ENCODE measurements at places on chromosomes 4 and X.

DNA sequence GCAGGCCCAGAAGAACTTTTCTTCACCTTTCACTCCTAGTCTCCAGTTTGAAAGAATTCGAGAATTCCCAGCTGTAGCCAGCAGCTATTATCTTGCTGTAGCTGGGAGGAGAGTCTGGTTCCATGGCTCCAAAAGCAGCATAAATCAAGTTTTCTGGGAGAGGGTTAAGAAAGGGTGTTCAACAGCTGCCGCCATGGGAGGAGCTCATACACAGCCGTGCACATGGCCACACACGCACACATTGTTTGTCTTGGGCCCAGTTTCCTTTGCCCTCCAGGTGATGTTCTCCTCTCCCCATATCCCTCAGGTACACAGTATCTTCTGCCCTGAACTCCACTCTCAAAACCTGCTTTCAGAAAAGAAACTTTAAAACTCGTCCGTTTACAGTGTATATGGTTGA is 4.1 kb upstream of the GPC3 start:
- no peak for DNase-seq

- no peak for DNase-seq
Measured at GRCh38 chrX:3585719-3586118, 127.7 kb downstream of the PRKX start.

- peak; percentile 78 for DNase-seq
Measured at GRCh38 chrX:136768469-136769084, 12.2 kb downstream of the ARHGEF6 start.

DNA sequence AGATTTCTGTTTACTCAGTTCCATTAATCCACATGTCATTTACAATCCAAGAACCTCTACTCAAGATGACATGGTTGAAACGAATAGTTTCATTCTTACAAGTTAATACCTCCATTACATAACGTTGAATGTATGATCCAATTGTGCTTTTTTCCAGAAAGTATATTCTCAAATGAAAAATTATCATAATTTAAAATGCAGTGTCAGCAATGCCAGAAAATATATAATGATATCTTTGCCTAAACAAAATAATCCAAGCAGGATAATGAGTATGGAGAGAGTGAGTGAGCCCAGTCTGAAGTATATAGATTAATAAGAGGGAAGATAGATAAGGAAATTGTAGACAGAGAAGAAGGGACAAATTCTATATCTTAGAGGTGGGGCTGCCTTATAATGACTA is 505.0 kb downstream of the CENPC start:
- DNase-seq: no peak

DNA sequence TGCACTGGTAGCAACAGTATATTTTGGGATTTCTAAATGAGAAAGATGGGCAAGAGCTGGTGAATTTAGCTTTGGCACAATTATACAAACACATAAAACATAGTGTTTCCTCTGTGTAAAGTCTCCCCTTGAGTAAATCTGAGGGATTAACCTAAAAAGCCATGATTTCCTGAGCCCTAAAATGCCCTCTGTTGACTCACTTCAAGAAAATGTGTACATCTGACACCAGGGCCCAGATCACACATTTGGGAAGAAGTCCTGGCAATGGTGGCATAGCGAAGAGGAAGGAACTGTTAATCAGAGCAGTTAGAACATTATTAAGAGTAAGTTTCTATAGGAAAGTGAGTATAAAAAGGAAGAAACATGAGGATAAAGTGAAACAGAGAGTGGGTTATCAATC is 338.5 kb downstream of the SPOCK3 start:
- no peak for DNase-seq

- no peak for DNase-seq
Measured at GRCh38 chrX:55111578-55112254, 22.9 kb downstream of the PAGE2 start.

DNA sequence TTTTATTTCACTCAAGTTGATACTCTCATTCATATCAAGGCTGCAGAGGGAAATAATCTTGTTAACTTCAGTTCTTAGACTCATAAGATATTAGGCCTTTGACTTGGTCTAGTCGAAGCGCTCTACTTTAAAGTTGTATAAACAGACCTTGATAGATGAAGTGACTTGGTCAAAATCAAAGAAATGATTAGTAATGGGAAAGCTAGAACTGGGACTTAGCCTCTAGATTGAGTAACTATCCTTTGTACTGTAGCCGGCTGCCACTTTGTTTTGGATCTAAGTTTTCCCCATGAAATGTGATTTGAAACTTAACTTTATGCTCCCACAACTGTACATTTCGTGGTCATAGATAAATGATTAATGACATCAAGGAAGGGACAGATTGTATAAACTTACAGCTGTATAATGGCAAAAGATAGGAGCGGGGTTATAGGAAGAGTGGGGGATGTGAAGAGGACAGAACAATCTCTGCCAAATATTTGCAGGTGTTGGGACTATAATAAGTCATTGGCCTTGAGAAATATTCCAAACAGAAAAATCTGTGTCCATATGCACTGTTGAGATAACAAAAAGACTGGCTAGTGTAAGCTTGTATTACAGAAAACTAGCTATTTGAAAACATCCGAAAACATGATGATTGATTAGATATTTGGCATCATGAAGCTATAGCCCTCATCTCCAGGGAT is 17.2 kb downstream of the MID2 start:
- no peak for DNase-seq

- DNase-seq: no peak
Measured at GRCh38 chr4:19592391-19592790, 659.3 kb upstream of the SLIT2 start.

DNA sequence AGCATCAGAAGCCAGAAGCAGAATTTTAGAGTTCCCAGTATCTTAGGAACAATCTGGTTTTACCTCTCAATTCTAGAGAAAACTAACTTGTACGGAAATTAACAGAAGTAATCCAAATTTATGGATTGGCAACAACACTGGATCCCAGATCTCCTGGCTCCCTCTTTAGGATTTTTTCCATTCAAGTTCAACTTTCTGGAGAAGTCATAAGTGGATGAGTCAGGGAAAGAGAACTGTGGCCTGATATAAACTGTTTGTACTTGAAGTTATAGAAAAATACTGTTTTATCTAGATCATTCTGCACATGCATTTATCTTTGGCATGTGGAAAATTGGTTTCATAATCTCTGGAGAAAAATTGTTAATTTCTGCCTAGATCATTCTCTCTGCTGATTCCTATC is 380.4 kb downstream of the PCDH7 start:
- DNase-seq: no peak

- DNase-seq: no peak
Measured at GRCh38 chr4:165476214-165477098, 97.6 kb downstream of the CPE start.

DNA sequence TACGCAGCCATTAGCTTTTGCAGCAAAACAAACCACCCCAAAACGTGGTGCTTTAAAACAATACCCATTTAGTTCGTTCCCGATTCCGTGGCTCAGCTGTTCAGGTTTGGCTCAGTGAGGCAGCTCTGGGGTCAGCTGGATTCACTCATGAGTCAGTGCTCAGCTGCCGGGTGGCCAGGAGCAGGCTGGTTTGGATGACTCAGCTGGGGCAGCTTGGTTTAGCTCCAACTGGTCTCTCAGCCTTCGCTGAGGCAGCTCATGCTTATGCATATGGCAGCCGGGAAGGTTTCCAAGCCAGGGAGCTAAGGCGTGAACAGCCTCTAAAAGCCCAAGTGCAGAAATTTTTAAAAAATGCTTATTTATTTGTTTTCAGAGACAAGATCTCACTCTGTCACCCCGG is 13.3 kb upstream of the CD99 start:
- no peak for DNase-seq

DNA sequence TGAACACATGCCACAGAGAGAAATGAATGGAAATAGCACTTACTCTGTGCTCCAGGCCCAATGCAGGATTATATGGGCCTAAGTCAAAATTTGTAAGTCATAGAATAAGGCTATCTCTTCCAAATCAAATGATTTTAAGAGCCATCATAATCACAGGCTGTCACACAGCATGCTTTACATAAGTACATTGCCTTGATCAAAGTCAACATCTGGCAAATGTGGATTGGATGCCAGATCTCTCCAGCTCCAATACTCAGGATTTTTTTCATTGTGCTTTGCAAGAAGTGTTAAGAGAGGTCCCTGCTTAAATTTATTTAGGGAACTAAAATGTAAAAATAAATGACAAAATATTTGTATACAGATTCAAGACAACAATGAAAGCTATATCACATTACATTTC is 299.9 kb downstream of the PRDM5 start:
- DNase-seq: no peak

GRCh38 chr4:134636338-134637051 is 434.9 kb upstream of the PABPC4L start:
- DNase-seq: no peak

- DNase-seq: no peak
Measured at GRCh38 chr4:88097781-88098180, 60.7 kb downstream of the ABCG2 start.

DNA sequence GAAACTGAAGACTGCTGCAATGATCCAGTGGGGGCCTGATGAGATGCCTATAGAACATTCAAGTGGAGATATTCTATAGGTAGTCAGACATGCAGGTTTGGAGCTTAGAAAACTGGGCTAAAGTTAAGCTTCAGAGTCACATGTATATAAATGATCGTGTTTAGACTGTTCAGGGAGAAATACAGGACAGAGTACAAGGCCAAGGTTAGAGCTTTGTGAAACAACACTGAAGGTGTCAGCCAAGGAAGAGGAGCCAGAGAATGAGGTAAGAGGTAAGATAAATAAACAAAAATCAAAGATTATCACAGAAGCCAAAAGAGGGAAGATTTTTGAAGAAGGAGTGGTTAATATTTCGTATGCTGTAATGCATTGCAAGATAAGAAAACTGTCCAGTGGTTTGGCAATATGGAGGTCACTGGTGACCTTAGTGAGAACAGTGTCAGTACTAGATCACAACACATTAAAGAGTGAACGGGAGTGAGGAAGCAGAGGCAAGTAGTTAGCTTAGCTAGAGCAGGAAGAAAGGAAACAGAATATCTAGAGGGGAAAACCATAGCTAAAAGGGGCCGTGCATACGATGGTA is 58.0 kb upstream of the KLHL13 start:
- no peak for DNase-seq

DNA sequence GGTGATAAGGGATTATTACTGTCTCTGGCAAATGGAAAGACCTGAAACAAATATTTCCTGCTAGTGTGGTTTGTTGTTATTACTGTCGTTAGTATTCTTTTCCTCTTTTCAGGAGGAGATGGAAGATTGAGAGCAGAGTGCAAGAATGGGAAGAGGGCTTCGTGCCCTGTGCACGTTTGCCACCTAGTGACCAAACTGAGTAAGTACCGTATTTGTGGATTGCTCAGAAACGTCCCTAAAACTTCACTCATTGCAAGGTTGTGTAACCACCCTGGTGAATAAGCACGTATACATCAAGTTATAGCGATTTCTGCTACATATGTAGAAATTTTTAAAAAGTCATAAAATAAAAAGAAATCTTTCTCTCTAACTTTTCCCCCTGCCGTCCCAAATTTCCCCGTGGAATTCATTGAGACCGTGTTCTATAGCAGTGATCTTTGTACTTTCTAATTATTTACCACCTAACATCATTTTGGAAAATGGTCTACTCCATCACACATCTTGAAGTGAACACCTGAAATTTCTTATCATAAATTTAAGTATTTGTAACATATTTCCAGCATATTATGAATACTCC is 24.3 kb downstream of the LINC00632 start:
- peak; percentile 50 for DNase-seq

DNA sequence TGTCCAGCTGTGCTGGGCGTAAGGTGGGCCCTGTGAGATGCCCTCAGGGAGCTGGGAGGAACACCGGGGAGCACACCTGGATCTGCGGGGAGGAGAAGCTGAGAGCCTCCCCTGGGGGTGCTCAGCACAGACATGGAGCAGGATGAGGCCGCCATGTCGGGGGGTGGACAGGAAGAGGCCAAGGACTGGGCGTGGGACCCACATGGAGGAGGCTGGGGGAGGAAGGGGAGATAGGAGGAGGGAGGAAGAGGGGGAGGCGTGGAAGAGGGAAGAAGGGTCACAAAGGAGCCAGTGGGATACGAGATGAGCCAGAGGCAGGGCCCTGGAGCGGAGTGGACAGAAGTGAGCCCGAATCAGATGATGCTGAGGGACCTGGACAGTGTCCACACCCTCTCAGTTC is 66.3 kb downstream of the ZFYVE28 start:
- DNase-seq: no peak

DNA sequence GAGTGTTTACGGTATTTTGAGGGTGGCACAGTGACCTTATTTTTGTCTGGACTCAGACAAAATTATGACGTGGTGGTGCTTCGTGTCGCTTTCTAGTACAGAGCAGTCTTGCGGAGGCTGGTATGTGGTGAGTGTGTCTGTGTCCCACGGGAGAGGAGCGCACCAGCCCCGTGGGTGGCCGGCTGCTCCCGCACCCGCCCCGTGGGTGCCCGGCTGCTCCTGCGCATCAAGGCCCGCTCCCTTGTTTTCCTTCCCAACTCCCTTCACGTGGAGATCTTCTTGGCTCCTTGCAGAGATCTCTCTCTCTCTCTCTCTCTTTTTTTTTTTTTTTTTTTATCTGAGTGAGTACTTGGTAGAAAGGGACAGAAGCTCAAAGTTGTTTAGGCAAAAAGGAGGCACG is 12.2 kb upstream of the FAM149A start:
- DNase-seq: no peak

- no peak for DNase-seq
Measured at GRCh38 chrX:55029291-55029690, 1.5 kb downstream of the ALAS2 start.

- no peak for DNase-seq
Measured at GRCh38 chr4:15864651-15865566, 73.6 kb downstream of the FGFBP1 start.

- peak; percentile 20 for DNase-seq
Measured at GRCh38 chr4:172202480-172203076, 389.4 kb downstream of the GALNTL6 start.

DNA sequence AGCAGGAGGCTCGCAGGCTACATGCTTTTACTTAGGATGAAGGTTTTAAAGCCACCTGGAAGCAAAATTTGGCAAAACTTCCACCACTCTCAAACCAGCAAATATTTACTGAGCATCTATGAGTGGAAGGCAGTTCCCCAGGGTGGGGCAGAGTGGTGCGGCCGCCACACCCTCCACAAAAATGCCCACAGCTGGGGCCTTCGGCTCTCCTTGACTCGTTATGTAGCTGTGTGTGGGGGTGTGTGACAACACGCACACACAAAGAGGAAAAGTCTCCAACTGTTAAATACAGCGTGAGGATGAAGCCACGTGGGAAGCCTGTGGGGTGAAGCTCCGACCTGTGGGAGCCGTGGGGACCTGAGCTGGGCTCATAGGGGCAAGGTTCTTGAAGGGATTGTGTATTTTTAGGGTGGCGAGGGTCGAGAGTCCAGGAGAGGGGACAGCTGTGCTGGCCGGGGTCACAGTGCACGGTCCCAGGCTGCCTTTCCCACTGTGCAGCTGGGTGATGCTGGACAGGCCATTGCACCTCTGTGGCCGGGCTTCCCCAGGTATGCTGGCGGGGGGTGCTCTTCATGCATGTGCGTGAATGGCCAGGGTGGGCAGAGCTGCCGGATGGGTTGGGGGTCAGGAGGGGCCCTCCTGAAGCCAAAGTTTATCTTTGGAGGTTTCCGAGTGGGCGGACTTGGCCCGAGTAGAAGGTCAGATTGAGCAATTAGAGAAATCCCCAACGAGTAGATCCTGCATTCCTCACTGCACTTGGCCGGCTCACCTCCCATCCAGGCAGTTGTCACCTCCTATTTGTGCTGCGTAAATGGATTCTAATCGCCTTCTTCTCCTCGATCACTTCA is 25.4 kb downstream of the SORCS2 start:
- DNase-seq: no peak

- DNase-seq: no peak
Measured at GRCh38 chr4:53059256-53059655, 197.1 kb downstream of the RASL11B start.
